Fibroblast of mammary gland (primary cell): ENCODE measurements at places on chromosomes 16 and 17.

GRCh38 chr17:8060274-8060673 is 21.4 kb downstream of the ALOX15B start:
- DNase-seq, result peak; percentile 74

DNA sequence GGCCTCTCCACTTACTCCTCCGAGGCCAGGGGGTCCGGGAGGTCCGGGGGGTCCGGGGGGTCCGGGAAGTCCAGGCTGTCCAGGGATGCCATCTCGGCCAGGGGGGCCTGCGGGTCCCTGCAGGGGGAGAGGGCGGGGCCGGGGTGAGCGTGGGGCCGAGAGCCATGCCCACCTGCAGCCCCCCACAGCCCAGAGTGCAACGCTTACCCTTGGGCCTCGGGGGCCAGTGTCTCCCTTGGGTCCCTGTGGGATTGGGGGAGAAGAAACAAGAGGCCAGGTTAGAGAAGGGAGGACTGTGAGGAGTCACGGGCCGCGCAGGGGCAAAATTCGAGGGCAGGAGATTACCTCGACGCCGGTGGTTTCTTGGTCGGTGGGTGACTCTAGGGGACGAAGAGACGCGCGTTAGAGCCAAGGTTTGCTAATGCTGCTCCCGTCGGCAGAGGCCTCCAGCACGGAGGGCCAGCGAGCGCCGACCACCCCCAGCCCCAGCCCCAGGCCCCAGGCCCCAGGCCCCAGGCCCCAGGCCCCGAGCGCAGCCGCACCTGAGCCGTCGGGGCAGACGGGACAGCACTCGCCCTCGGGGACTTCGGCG is 2.1 kb downstream of the COL1A1 start:
- DNase-seq, result no peak

GRCh38 chr16:3965306-3965705 is 84.8 kb upstream of the CREBBP start:
- DNase-seq, result no peak

DNA sequence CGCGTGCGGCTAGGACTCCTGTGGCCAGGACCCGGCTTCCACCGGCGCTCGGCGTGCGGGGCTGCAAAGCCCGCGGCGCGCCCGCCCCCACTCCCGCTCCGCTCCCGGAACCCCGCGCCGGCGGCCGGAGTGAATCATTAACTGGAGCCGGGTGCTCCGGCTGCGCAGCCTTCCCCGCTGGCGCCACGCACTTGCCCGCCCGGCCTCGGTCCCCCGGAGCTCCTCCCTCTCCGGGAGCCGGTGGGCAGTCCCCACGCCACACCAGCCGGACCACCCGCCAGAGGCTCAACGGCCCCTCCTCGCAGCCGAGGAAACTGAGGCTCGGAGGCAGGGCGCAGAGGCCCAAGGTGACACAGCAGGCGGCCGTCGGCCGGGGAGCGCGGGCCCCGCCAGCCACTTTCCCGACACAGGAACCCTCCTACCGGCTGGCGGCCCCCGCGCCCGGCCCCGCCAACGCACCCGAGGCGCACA is 580 bp downstream of the BCAR1 start:
- DNase-seq, result no peak

- no peak for DNase-seq
Measured at GRCh38 chr16:55651841-55652824, 3.7 kb upstream of the SLC6A2 start.

DNA sequence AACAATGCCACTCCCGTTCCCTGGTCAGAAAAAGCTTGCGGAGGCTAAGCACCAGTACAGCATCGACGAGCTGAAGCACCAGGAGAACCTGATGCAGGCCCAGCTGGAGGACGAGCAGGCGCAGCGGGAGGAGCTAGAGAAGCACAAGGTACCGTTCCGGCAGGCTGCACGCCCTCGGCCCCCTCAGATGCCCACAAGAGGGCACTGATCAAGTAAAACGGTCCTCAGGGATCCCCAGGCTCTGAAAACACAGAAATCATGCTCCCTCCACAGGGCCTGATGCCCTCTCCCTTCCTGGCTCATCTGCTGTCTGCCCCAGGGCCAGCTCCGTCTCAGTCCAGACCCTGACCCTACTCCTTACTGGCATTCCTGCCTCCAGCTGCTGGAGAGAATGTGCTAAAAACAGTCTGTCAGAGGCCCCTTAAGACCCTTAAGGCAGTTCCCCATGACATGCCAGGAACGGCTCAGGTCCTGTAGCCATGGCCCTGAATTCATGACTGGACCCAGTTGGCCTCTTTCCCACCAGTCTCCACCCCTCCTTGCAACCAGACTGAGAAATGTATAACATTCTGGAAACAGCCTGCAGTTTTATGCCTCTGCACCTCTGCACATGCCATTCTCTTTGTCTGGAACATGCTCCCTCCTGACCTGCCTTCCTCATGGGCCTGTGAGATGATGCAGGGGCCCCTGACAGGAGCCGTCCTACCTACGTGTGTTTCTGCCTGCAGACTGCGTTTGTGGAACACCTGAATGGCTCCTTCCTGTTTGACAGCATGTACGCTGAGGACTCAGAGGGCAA is 21.8 kb downstream of the DRC3 start:
- peak; percentile 15 for DNase-seq

GRCh38 chr16:4381072-4381934 is 9.7 kb downstream of the VASN start:
- DNase-seq, result no peak

GRCh38 chr16:70410734-70411133 is 28.2 kb downstream of the ST3GAL2 start:
- DNase-seq, result no peak

DNA sequence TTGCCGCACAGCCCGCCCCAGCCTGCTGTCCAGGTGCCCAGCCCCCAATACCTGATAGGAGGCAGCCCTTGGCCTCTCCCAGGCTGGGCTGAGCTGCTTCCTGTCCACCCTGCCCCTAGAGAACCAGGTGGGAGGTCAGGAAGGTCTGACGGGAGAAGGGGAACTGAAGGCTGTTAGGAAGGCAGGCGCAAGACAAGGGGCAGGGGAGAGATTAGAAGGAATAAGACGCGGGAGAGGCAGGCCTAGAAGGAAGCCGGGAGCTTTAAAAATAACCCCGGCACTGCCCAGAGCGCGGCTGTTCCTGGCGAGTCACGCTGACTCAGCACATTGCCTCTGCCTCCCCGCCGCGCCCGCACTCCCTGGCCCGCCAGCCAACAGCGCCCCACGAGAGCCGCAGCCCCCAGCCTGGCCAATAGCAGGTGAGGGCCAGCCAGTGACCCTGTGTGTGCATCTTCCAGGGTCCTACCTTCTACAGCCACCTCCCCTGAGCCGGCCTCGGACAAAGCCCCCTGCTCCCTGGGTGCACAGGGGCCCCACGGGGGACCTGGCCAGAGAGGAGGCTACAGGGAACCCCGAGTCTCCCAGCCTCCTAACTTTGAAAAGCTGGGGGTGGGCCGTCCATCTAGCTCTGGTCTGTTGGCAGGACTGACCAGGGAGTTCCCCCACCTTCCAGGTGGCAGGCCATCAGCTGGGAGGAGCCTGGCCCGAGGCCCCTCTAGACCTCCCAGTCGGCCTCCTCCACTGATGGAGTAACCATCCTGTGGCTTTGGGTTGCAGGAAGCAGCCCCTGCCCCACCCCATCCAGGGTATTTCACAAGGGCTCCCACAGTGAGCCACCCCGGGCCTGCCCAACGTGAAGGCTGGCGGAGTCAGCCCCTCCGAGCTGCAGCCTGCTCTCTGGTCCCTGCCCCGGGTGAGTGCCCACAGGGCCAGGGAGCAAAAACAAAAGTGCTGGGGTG is 4.0 kb downstream of the MAFG start:
- DNase-seq, result peak; percentile 77

DNA sequence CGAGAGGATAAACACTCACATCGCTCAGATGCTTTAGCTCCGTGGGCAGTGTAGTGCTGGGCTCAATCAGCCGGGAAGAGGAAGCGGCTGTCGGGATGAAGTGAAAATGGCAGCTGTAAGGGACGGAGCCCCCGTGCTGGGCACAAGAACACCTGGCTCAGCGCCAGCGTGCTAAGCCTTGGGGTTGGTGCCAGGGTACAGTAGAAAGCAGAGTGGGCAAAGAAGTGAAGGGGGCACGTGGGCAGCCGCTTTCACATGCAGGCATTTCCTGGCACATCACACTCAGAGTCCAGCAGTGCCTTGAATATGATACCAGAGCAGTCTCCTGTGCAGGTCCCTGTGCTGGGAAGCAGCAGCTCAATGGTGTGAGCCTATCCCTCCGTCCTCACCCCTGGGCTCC is 51.1 kb upstream of the FOXF1 start:
- DNase-seq, result no peak

DNA sequence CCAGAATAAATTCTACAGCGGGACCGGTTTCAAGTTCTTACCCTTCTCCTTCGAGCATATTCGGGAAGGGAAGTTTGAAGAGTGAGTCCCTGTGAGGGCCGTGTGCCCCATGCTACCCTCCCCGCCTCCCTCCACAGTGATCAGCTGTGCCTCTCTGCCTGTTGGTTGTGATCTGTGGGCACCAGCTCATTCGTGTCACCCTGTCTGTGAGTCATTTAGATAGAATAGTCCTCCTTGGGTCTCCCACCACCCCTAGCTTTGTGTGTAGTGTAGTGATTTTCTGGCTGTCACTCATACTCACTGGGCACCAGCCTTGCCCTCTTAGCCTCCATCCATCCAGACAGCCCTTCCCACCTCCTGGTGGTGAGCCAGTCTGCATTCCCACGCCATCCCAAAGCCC is 15.0 kb upstream of the NAGLU start:
- no peak for DNase-seq

- DNase-seq, result no peak
Measured at GRCh38 chr17:12940699-12941098, 77.1 kb downstream of the ELAC2 start.

GRCh38 chr17:14768923-14769322 is 468.0 kb downstream of the HS3ST3B1 start:
- no peak for DNase-seq

GRCh38 chr16:24364596-24364995 is 108.5 kb downstream of the CACNG3 start:
- DNase-seq, result no peak

- no peak for DNase-seq
Measured at GRCh38 chr16:79071424-79071823, 529.1 kb downstream of the MAF start.

GRCh38 chr16:89523680-89524344 is 15.6 kb downstream of the SPG7 start:
- no peak for DNase-seq

- DNase-seq, result no peak
Measured at GRCh38 chr16:57704905-57705852, 10.6 kb downstream of the DRC7 start.
